ENCODE measurements at places on chromosomes 11 and 22.

GRCh38 chr11:66068154-66068821, 1.8 kb upstream of the PACS1 start:
- peak; percentile 43 for DNase-seq

DNA sequence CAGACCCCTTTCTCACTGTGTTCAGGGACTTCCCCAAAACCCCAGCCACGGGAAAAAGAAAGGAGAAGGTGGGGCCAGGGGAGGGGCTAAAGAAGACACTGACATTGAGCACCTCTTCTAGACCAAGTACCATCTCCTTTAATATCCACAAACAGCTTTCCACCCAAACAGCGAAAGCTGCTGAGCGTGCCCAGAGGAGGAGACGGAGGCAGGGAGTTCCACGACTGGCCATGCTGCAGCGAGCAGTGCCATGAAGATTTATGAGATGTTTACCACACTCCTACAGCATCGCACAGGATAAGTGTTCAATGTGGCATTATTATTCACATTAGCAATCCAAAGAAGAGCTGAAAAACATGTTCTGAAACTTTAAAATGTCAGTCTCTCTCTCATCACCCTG, 127.4 kb downstream of the LARGE1 start:
- no peak for DNase-seq

DNA sequence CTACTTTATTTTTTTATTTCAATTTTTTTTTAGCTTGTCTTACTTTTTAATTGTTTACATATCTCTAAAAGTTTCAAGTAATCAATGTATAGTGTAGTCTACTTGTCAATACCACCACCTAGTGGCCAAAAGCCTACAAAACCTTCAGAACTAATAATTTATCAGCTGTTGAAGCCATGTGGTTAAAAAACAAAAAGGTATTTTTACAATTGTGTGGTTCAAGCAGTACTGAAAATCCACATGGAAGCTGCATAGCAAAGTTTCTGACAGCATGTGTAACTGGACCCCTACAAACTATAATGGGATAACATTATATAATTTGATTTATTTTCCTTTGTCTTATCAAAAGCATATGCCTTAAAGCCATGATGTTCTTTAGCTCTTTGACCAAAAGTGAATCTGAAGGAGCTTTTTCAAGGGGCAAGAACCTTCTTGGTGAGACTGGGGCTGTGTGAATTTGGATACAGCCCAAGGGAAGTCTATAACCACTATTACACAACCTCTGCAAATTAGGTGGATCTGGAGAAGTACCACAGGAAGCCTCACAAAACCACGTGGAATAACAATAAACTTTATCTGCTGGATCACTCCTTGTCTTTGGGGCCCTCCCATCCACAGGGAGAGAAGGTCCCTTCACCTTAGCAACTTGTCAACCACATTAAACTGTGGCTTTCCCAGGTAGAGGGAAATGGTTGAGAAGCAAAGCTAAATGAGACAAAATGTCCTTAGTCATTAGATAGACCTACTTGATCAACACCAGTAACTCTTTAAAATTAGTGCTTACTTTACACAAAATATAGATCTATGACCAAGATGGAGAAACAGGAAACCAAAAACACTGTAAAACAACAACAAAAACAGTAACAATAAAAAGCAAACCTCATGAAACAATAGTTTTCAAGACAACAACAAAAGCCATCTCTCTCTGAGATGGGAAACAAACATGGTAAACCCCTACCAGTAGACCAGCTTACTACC, 9.9 kb downstream of the NARS2 start:
- no peak for DNase-seq

GRCh38 chr22:45889093-45889538, 87.8 kb downstream of the WNT7B start:
- DNase-seq = no peak

DNA sequence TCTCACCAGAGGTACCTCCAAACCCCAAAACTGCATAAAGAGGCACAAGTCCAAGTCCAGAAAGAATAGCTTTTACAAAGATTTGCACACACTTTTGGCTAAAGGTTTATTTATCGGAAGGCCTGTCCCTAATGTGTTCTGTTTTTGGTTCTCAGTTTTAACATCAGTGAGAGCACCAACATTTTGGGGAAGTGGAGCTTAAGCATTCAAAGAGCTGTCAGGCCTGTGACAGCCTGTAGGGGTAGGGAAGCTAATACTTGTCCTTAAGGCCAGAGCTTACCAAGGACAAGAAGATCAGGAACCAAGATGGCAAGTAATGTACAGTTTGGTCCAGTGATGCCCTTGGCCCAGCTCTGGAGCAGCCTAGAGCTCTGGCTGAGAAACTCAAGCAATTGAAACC, 38.9 kb upstream of the SCUBE2 start:
- no peak for DNase-seq

- DNase-seq = no peak
Measured at GRCh38 chr11:1069740-1070139, 4.9 kb upstream of the MUC2 start.

DNA sequence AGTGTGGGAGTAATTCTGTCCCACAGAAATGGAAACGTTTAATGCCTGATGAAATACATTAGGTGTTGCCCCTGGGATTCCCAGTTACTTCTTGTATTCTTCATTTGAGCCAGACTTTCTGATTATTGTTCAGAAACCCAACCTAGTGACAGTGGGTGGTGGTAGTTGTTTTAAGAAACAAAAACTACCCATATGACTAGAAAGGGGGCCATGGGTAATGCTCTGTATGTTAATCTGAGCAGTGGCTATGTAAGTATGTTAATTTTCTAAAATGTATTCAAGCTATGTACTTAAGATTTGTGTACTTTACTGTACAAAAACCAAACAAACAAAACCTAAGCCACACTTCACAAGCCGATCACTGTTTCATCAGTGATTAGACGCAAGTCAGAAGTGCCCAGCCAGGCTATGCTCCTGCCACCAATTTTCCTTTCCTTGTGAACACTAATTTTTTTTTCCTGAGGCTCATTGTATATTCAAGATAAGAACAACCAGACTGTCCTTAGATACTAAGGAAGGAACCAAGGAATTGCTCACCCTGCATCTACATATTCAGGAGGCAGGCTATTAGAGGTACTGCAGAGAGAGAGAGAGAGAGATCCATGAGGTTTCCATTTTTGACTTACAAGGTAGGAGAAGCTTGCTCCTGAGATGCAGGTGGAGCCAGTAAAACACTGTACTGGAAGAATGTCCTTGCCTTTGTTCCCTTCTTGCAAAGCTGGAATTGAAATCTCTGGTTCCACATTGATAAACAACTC, 122.7 kb downstream of the DBX1 start:
- no peak for DNase-seq

DNA sequence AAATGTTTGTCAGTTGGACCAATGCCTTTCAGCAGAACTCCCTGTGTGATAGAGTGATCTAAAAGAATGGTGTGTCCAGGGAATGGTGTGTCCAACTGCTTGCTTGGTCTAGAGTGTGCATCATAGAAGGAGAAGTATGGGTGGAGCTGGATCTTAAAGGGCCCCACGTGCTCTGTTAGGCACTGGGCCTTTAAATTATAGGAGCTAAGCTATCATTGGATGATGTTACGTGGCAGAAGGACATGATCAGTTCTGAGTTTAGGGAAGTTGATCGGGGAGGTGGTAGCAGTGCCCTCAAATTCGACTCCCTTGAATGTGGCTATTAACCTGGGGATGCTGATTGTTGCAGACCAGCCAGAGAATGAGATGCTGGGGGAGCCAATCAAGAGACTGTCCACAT, 16.4 kb downstream of the STX3 start:
- DNase-seq = no peak

GRCh38 chr11:62611705-62612365, 740 bp downstream of the EML3 start:
- no peak for DNase-seq

DNA sequence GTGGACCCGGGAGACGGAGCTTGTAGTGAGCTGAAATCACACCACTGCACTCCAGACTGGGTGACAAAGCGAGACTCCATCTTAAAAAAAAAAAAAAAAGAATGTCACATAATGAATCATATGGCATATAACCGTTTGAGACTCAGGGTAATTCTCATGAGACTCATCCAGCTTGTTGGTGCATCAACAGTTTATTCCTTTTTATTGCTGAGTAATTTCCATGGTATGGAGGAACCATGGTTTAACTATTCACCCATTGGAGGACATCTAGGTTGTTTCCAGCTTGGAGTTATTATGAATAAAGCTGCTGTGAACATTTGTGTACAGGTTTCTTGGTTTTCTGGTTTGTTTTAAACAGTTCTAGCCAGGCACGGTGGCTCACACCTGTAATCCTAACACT, 25.3 kb downstream of the PPARA start:
- DNase-seq = no peak

Measured in stimulated activated CD4-positive, alpha-beta T cell treated with anti-CD3 and anti-CD28 coated beads, TNF-alpha, amount 100 ng/mL, for 1 hour (primary cell).